ENCODE measurements at places on chromosomes 6 and 20. TPM values are rescaled to one million over a fixed set of nuclear protein-coding genes. Genes with fewer than 3 reads are reported as not detected.

- no peak for DNase-seq
Measured at GRCh38 chr6:96014846-96015517, 792 bp upstream of the FUT9 start.

GRCh38 chr6:30802731-30803130 lies 58.4 kb upstream of the IER3 start:
- DNase-seq: no peak

The PRSS35 gene
- total RNA-seq: not detected

The KCNB1 gene
- not detected for total RNA-seq

The IP6K3 gene
- 0.44 TPM for total RNA-seq
